RPMI7951 (cell line): ENCODE measurements at places on chromosomes 1 and 21. TPM values are rescaled to one million over a fixed set of nuclear protein-coding genes. Genes with fewer than 3 reads are reported as not detected.

The F13B gene
- 0.24 TPM in 1 of 2 replicates, not detected in the other for total RNA-seq

The SLC25A33 gene
- 6.6 and 8.1 TPM in 2 replicates for total RNA-seq

The APCS gene
- not detected in 2 replicates for total RNA-seq

The PRR9 gene
- total RNA-seq = not detected in 2 replicates

The AMPD1 gene
- total RNA-seq = not detected in 2 replicates

The INPP5B gene
- 13.4 and 14.1 TPM in 2 replicates for total RNA-seq

The NRAS gene
- 123 and 140 TPM in 2 replicates for total RNA-seq

The S100A14 gene
- total RNA-seq = 0.39 TPM in 1 of 2 replicates, not detected in the other

The EPHB2 gene
- total RNA-seq = 1.4 and 2.3 TPM in 2 replicates

The CRYAA gene
- not detected in 2 replicates for total RNA-seq

DNA sequence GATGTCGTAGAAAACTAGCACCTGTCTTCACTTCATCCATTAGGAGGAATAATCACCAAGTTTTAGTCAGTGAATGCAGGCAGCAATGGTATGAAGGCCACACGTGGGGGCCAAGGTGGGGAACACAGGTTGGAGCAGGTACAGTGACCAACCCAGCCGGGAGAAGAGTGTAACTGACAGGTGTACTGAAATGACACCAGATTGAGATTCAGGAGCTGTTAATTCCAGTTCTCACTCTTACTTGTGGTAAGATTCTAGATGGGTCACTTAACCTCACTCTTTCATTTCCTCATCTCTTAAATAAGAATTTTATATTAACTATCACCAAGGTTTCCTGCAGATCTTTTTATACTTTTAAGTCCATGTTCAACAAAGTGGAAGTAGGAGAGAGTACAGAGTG lies 206.2 kb upstream of the PTBP2 start:
- DNase-seq = no peak

GRCh38 chr1:1748686-1749321 lies 24.6 kb upstream of the CDK11A start:
- no peak for DNase-seq

DNA sequence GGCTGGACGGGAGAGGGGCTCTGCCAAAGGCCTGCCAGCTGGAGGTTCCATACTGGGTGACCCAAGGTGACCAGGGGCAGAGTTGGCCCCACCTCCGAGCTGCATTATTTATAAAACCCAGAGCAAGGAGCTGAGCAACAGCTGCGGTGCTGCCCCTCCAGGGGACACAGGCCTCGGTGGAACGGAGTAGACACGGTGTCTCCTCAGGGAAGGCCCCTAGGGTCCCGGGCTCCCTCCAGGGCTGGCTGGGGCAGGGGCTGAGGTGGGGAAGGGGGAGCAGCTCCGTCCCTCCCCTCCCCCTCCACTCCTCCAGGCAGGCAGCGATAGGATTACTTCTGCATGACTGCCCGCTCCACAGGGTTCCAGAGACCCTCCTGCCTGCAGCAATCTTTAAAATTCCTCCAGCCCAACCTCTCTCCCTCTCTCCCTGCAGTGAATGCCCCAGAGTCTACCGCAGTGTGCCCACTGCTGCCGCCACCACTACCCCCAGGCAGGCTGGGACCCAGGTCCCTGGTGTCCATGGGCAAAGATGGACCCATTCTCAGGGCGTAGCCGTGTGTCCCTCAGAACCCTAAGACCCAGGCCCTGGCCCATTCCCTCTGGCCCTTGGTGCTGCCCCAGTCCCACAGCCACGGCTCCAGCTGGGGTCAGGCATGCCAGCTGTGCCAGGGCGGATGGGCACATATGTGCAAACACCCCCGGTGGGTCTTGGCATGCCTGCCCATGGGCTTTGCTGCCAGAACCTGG lies 10.8 kb downstream of the AHDC1 start:
- no peak for DNase-seq

DNA sequence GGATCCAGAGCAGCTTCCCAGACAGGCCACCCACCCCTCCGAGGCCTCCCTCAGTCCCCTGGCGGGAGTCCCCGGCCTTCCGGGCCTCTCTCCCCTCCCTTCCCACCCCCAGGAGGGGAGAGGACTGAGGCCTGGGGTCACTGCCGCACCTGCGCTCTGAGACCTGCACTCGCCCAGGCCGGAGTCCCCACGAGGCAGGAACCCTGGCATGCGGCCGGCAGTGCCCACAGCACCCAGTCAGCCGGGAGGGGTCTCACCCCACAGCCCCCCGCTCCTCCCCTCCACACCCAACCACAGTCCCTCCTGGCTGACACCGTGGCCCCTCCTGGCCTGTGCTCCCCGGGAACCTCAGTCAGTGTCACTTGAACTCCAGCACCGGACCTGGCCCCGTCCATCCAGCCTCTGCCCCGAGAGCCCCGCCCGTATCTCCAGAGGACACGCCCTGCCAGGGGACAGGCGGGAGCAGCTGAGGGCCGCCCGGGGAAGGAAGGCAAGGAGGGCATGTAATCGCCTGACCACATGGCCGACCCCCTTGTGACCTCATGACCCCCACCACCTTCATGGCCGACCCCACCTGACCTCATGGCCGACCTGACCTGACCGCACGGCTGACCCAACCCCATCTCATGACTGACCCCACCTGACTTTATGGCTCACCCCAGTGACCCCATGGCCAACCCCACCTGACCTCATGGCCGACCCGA lies 28.7 kb upstream of the TTLL10 start:
- no peak for DNase-seq

- no peak for DNase-seq
These were observed 15.1 kb downstream of the GJA5 start for GRCh38 chr1:147745271-147745670.

- DNase-seq = no peak
These were observed 165.3 kb upstream of the C1orf105 start for GRCh38 chr1:172255223-172255560.

- no peak for DNase-seq
These were observed 47.6 kb downstream of the SPSB1 start for GRCh38 chr1:9340172-9340854.

DNA sequence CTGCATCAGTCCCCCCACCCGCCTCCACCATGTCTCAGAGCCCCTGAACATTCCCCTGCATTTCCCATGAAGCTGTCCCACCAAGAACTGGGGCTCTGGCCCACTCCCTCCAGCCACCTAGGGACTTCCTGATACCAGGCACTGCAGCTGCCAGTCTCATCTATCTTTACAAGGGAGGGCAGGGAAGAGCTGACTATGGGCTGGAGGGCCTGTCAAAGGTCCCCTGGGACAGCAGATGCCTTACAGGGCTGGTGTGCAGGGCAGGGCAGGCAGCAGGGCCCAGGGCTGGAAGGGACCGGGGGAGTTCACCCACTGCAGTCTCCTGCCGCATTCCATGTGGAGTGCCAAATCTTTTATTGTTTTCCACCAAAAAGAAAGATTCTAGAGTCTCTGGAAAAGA lies 17.6 kb downstream of the SHISA4 start:
- DNase-seq = no peak

GRCh38 chr21:17727361-17727760 lies 91.8 kb downstream of the C21orf91 start:
- DNase-seq = no peak

DNA sequence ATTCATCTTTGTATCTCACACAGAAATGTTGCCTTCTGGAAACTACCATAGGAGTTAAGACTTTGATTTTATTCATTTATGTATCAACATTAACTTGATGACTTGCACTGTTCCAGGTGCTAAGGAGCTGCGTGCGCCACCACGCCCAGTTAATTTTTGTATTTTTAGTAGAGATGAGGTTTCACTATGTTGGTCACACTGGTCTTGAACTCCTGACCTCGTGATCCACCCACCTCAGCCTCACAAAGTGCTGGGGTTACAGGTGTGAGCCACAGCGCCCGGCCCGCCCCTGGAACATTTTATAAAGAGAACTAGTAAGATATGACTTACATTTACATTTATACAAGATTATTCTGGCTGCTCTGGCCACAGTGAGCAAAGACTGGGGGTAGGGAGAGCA lies 252.2 kb downstream of the FAF1 start:
- DNase-seq = no peak

DNA sequence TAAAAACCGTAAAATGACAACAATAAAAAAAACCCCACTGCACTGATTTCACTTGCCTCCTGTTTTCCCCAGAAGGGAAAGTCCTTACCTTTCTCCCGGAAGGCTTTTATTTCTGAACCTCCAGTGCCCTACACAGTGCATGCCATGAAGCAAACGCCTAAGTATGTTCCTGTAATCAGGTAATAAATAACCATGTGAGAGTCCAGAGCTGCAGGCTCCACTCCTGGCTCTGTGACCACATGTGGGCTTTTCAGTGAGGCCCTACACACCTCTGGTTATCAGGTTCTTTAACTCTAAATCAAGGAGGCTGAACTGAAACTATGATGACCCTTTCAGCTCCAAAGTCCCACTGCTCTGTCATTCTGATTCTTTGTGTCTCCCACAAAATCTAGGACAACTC lies 20.8 kb upstream of the NR5A2 start:
- DNase-seq = no peak

- peak; percentile 59 for DNase-seq
These were observed 31.7 kb upstream of the TMEM125 start for GRCh38 chr1:43238085-43238484.

- DNase-seq = no peak
These were observed 63.9 kb downstream of the URB2 start for GRCh38 chr1:229689904-229690303.

GRCh38 chr1:209130886-209131285 lies 452.6 kb upstream of the CAMK1G start:
- no peak for DNase-seq

DNA sequence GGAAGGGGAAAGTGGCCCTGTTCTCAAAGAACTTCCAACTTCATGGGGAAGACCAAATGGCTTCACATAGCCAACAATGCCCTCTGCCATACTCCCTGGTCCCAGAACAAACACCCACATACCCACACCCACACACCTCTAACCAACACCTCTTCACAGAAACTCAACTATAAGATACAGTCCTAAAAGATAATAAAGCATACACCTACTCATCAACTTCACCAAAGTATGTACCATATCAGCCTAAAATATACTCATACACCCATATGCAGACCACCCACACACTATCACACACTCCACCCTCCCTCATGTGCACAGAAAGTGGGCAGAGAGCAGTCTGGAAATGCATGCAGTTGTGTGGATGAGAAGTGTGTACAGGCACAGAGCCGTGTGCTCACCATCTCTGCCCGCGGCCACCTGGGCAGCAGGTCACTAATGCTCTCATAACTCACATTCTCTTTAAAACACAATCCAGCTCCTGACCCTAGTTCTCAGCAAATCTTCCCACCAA lies 27.7 kb downstream of the IQGAP3 start:
- no peak for DNase-seq

DNA sequence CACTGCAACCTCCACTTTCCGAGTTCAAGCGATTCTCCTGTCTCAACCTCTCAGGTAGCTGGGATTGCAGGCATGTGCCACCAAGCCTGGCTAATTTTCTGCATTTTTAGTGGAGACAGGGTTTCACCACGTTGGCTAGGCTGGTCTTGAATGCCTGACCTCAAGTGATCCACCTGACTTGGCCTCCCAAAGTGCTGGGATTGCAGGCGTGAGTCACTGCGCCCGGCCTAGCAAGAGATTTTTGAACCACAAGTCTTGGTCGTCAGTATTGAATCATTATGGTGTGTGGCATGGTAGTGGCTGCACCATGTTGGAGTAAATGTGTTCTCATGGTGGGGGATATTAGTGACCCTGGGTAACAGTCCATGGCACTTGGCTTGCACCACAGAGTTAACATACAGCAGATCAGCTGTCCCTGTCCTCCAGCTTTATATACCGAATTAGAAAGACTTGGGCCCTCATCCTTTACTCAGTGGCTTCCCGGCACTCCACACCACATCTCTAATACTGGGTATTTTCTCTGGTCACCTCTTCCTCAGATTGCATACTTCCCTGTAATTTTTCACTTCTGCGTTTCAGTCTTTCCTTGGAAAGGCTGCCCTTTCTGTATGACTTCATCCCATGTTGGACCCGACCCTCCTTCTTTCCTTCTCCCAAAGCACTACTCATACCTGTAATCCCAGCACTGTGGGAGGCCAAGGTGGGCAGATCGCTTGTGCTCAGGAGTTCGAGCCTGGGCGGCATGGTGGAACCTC lies 25.1 kb downstream of the AK4 start:
- peak; percentile 81 for DNase-seq

- DNase-seq = no peak
These were observed 46.3 kb downstream of the AGPAT3 start for GRCh38 chr21:43911015-43911934.

- no peak for DNase-seq
These were observed 169.3 kb downstream of the CAMTA1 start for GRCh38 chr1:6954591-6954990.

DNA sequence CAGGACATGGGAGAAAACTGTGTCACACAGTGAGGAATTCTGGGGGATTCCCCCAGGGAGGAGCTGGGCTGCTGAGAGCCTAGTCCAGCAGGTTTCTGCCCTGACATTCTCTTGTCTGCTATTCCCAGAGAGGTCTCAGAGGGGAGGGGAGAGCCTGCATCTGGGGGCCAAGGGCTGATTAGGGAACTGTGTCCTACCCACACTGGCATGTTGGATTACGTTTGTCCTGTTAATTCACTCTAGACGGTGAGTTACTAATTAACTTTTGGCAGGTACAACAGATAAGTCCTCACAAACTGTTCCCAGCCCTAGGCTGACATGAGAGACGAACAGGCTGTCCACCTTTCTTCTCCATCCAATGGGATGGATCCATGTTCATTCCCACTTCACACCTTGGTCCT lies 2.6 kb upstream of the SH3BGRL3 start:
- DNase-seq = no peak

GRCh38 chr1:6850537-6850936 lies 65.3 kb downstream of the CAMTA1 start:
- DNase-seq = no peak

DNA sequence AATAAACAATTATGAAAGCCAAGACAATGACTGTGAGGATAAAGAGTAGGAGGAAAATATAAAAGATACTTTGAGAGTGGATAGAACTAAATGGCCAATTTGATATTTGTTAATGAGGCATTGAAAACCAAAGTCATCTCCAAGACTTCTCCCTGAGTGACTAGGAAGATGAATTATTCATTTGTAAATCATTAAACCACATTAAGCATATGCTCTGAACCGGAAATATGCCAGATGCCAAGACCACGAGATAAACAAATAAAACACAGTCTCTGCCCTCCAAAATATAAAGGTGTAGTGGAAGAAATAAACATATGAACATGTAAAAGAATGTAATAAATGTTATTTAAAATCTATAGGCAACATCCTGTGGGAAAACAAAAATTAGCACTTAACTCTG lies 78.8 kb downstream of the MRPL39 start:
- no peak for DNase-seq

DNA sequence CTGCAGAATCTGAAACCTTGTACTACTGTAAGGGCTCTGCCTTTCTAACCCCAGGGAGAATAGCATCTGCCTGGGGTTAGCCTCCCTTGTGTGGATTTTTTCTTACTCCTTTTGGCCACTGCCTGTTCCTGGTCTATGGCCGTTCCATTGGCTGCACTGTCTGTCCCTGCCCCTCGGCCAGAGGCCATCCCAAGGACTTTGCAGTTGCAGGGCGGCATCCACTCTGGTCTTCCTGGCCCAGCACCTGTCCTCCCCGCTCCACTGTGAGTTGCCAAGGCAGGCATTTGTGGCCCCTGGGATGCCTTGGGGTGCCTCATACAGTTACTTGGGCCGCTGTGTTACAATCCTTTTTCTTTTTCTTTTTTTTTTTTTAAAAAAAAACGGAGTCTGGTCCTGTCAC lies 45.8 kb downstream of the PDE9A start:
- no peak for DNase-seq

GRCh38 chr21:45424854-45425795 lies 20.2 kb downstream of the COL18A1 start:
- DNase-seq = no peak

- peak; percentile 15 for DNase-seq
These were observed 144.2 kb downstream of the LYPLAL1 start for GRCh38 chr1:219317762-219318353.

- no peak for DNase-seq
These were observed 272.9 kb upstream of the C1orf174 start for GRCh38 chr1:4172644-4173599.
